Left ventricle myocardium superior (tissue), 1 donor: ENCODE measurements at places on chromosomes 4 and X.
A peak's percentile ranks its signal among the peaks of the same experiment; 100 is the strongest.

GRCh38 chr4:164109503-164109902 is 615.0 kb downstream of the TMA16 start:
- no peak for DNase-seq

GRCh38 chr4:53103481-53103880 is 241.4 kb downstream of the RASL11B start:
- no peak for DNase-seq

GRCh38 chr4:71962622-71963264 is 69.1 kb upstream of the NPFFR2 start:
- DNase-seq = no peak

DNA sequence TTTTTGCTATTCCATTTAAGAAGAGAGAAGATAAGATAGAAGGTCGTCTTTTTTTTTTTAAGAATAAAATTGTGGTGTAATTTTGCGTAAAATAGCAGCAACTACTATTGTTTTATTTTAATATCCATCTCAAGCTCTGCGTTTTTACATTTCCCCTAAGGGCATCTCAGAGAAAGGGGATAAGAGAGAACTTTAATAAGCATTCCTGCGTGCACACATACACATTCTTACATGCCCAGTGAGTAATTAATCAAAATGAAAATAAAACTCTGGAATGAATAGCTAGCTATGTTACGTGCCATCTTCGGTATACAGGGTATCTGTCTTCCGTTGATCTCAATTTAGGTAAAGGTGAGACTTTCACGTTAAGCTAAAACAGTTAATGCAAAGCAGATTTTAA is 200.3 kb upstream of the TENM3 start:
- DNase-seq = no peak

- DNase-seq = no peak
Measured at GRCh38 chr4:2937146-2937857, 25.9 kb downstream of the NOP14 start.

GRCh38 chr4:77818073-77818601 is 1.0 kb downstream of the CNOT6L start:
- DNase-seq = peak; percentile 82

DNA sequence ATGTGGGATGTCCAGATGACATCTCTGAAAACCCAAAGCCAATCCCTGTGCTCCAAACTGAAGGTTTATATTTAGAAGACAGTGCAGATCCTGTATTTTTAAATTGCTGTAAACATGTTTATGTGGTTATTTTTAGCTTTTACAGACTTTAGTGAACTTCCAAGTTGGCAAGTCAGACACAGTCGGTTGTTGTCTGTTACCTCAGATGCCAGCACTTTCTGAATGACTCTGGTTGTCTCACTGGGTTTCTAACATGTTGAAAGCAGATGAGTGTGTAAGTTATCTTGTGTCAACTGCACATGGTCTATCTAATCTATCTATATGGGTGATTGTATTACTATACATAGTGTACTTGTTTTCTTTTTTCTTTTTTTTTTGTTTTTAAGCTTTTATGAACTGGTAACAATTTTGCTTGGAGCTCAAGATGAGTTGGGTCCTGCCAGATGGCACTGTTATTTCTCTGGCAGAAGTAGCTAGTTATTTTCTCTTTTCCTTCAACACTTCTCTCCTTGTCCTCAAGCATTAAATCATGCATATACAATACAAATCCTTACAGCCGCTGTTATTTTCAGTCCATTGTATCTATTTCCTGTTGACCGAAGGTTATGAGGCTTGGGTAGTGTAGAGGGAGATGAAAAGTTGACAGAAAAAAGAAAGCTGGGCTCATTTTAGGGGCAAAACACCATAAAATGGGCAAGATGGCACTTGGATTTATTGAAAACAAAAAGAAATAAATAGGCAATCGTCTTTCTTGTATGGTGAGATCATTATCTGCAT is 66.3 kb downstream of the GAB1 start:
- no peak for DNase-seq

- peak; percentile 46 for DNase-seq
Measured at GRCh38 chr4:184755278-184755677, 21.4 kb upstream of the CENPU start.

DNA sequence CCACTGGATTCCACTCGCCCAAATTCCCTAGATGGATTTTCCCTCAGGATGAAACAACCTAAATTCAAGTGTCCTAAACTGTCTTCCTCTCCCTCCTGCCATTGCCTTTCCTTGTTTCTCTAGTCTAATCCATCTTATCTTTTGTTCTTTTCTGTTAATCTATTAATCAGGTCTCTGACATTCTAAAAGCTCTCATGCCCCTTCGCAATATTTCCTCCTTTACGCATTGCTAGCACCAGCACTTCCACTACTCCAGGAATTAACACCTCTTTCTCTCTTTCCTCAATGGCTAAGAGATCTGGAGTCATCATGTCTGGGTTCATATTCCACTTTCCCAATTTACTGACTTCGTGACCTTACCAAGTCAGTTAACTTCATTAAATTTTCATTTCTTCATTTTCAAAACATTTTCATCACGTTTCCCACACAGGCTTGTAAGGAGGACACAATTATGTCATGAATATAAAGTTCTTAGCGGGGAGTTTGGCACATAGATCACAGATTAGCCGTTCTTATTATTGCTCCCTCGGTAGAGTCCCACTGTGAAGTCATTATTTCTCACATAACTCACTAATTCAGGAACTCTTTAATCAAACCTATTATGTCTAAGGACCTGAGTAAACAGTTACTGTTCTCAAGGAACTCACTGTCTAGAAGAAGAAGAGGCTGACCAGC is 45.3 kb downstream of the FAT4 start:
- DNase-seq = no peak

GRCh38 chr4:4356106-4357041 is 30.5 kb upstream of the NSG1 start:
- no peak for DNase-seq

DNA sequence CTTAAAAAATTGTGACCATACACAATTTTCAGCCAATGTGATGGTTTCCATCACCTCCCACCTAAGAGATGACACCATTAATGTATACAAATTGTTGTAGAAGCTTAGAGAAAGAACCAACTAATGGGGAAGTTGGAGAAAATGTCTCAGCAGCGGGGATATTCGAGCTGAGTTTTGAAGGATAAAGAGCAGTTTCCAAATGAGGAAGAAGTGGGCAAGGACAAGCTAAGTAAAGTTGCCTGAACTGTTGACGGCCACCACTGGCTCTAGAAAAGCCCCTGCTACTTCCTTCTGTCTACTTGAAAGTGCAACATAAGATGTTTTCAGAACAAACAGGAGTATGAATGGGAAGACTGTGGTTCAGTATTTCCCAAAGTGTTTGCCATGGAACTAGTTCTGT is 92.0 kb downstream of the CHRNA9 start:
- no peak for DNase-seq

DNA sequence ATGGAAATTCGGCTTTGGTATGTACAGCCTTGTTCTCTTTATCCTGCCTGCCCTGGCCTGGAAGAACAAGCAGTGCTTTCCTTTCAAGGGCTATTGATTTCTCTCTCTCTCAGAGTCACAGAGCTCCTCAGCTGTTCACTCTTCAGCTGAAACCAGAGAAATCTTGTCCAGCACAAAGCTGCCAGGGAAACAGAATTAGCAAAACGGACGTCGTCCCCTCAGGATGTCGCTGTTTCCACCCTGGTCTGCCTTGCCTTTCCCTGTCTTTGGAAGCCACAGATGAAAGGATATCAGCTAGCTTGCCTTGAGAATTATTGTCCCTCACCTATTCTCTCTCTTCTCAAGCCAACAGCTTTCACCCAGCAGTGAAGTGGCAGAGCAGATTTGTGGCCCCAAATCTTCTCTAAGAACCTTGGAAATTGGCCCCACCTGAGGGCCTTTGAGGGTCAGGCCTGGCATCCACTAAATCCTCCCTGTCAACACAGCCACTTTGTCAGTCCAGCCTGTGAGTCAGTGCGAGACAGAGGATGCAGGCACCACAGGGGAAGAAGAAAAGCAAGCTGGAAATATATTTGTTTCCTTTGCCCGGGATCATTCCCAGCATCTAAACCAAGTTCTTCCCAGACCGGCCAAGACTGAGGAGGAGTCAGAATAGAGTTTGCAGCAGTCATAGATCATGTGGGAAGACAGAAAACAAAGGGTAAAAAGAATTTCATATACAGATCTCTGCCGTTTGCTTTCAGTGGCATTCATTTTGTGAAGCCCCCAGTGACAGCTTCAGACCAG is 63.8 kb upstream of the MTM1 start:
- no peak for DNase-seq

GRCh38 chr4:80989921-80990544 is 40.5 kb upstream of the BMP3 start:
- no peak for DNase-seq

GRCh38 chrX:48531358-48531959 is 8.1 kb upstream of the TBC1D25 start:
- no peak for DNase-seq
